ENCODE measurements at places on chromosomes 13 and 19.

DNA sequence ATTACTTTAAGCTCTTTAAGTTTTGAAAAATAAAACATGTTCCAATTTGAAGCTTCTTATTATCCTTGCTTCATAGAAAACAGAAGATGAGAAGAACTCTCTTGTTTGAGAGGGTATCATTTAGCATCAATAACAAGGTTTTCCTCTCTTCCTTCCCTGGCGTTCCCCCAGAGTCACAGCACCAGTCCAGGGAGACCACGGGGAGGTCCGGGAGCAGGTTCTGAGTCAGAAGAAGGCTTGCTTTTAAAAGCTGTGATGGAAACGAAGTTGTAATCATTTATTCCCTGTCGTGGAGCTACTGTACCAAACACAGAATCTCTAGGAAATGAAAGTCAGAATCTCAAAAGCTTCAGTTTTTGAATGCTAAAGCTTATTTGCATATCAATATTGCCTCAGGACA is 174.0 kb upstream of the LSM14A start:
- DNase-seq, result no peak

- no peak for DNase-seq
These were observed 187.7 kb downstream of the DCT start for GRCh38 chr13:94291631-94292322.

GRCh38 chr19:47881757-47882156 is 4.4 kb downstream of the SULT2A1 start:
- DNase-seq, result no peak

- DNase-seq, result no peak
These were observed 469 bp downstream of the ABHD17A start for GRCh38 chr19:1884719-1885334.

DNA sequence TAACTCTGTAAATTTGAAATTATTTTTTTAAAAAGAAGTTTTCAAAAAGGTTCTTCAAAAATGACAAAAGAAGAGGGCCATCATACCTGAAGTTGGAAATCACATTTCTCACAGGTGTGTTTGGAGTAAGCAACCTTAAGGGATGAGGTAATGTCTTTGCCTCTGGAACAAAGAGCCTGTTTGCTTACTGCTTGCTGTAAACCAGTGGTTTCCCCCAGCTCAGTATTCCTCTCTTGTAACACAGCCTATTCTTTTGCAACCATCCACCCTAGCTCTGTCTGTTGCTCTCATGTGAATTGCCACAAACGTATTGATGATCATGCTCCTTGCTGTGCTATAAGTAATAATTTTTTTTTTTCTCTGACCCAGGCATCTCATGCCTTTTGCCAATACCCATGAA is 38.1 kb downstream of the UCHL3 start:
- no peak for DNase-seq

DNA sequence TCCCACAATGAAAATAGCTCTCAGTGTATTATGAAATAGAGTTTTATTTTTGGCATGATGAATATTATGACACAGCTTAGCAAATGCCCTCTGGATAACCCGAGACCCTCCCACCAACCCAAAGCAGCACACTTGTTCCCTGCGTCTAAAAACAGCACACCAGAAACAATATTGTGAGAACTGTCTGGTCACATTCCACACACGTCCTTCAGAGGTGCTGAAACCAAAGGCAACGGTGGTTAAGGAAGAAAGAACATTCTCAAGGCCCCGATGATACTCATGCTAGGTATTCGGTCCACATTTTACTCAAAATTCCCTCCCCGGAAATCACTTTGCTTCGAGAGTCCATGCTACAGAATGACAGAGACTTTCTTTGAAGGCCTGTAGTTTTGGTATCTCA is 156.7 kb downstream of the SLC7A1 start:
- no peak for DNase-seq

- no peak for DNase-seq
These were observed 91.7 kb upstream of the ANKRD10 start for GRCh38 chr13:111006506-111007031.

- DNase-seq, result peak; percentile 67
These were observed 77.3 kb downstream of the ZIC5 start for GRCh38 chr13:99894105-99894839.

- no peak for DNase-seq
These were observed 5.4 kb downstream of the BCAT2 start for GRCh38 chr19:48805452-48805851.

DNA sequence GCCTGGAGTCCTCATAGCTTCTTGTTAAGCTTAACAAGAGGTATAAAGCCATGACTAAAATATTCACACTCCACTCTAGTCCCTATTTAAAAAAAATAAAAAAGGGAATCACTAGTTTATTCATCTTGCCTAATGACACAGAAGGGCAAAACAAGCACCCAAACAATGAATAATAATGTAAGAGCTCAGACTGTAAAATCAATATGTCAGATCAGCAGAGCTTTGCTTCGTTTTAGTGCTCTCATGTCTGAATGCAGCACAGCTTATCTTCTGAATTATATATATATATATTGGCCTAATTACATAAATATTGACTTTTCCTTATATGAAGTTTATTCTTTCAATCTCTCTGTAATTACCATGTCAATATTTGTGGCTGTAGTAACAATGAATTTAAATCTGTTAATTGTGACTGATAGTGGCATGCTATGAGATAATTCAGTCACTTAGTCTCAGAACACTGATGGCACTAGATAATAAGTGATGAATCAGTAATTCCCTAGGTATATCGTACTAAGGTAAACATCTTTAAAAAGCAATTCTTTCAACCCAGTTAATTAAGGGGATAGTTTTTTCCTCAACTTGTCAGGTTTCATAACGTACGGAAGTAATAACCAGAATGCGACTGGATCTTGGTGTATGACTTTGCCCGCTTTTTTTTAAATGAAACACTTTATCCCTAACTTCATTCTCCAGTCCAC is 361.9 kb upstream of the GPC6 start:
- no peak for DNase-seq

DNA sequence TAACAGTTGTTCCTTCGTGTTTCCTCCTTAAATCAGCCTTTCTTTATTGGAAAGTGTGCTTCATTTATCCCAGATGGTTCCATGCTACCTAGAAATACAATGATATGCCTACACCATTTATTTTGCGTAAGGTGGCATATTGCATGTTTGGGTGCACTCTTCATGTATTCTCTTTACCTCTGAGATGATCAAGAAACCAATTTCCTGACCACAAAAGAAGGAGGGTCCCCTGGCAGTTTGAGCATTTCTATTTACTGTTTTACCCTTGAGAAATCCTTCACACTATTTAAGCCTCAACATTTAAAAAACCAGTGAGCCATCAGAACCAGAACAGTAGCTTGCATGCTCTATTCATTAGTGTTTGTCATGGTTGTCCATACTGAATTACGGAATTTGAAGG is 354.0 kb downstream of the MTUS2 start:
- no peak for DNase-seq

- no peak for DNase-seq
These were observed 967 bp downstream of the DBP start for GRCh38 chr19:48635966-48636858.

- no peak for DNase-seq
These were observed 434.3 kb downstream of the EFNB2 start for GRCh38 chr13:106101201-106101600.

DNA sequence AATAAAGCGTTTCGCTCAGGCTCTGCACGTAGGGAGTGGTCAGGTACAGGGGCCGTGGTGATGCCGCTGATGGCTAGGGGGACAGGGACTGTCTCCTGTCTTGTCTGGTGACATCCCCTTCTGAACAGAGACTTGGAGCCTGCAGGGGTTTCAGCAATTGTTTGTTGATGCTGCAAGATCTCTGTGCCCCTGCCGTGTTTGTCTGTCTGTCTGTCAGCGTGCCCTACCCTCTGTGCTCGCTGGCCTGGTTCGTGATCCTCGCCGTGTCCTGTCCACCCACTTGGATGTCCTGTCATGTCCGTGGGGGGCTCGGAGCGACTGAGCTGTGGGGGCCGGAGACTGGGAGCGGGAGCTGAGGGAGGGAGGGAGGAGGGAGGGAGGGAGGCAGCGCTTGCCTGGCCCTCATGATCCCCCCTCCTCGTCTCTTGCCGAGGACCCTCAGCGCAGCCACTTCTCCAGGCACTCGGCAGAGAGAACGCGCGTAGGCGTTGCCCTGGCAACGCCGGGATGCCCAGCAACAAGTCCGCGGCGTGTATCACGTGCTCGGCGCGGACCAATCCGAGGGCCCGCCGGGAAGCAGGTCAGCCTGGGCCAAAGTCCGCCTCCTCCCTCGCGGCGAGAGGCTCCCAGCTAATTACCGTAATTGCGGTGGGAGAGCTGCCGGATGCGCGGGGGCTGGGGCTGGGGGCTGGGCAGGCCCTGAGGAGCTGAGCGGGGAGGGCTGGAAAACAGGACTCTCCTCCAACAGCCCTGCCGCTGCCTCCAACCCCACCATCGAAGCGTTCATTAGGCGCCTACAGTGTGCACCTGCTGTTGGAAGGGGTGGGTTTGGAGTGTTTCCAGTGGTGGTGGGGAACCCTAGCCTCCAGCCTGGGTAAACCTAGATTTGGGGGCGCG is 31.9 kb upstream of the FEM1A start:
- DNase-seq, result peak; percentile 75

- DNase-seq, result no peak
These were observed 139.0 kb downstream of the FLT1 start for GRCh38 chr13:28355822-28356371.

DNA sequence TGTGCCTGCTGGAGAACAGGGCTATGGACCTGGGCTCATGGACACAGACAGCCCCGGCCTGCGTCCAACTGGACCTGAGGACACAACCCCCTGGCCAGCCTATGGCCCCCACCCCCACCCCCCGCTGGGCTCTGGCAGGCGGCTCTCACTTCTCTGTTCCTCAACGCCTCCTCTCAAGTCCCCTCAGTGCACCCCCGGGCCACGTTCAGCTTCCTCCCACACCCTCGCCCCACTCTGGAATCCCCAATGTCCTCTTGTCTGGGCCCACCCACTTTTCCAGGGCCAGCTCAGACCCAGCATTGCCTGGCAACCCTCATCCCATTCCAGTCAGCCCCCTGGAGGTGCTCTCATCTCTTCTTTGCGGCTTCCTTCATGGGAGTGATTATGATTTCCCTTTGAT is 130.2 kb upstream of the SPACA7 start:
- no peak for DNase-seq

GRCh38 chr13:30047154-30047874 is 196.9 kb upstream of the UBL3 start:
- no peak for DNase-seq

- DNase-seq, result no peak
These were observed 552 bp upstream of the ZNF816 start for GRCh38 chr19:52963247-52963618.

GRCh38 chr19:41694196-41694595 is 6.1 kb upstream of the CEACAM7 start:
- no peak for DNase-seq

DNA sequence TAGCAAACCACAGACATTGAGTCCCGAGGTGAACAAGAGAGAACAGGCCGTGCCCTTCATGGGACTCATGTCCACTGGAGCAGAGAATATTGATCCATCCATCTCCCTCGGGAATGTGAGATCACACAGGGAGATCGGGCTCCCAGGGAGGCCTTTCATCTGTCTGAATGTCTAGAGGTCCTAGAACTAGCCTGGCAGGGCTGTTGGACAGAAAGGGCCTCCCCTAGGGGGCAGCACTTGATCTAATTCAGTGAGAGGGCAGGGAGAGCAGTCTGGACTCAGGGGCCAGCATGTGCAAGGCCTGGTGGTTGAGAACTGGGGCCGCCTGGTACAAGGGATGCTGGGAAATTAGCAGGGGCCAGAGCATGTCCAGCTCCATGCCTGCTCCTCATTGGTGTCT is 4.3 kb downstream of the RUVBL2 start:
- no peak for DNase-seq

GRCh38 chr19:6087074-6087571 is 23.2 kb downstream of the RFX2 start:
- DNase-seq, result no peak

DNA sequence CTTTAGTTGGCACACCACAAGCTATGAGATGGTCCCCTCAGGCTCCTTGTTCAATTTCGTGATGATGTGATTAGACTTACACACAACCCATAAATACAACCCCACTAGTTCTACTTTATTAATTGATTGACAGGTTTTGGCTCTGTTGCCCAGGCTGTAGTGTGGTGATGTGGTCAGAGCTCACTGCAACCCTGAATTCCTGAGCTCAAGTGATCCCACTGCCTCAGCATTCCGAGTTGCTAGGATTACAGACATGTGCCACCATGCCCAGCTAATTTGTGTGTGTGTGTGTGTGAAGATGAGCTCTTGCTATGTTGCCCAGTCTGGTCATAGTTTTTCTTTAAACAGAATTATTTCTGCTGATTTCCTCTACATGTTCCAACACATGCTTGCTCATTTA is 17.5 kb upstream of the HTR2A start:
- DNase-seq, result no peak

GRCh38 chr13:35714121-35714520 is 237.6 kb upstream of the MAB21L1 start:
- DNase-seq, result no peak

DNA sequence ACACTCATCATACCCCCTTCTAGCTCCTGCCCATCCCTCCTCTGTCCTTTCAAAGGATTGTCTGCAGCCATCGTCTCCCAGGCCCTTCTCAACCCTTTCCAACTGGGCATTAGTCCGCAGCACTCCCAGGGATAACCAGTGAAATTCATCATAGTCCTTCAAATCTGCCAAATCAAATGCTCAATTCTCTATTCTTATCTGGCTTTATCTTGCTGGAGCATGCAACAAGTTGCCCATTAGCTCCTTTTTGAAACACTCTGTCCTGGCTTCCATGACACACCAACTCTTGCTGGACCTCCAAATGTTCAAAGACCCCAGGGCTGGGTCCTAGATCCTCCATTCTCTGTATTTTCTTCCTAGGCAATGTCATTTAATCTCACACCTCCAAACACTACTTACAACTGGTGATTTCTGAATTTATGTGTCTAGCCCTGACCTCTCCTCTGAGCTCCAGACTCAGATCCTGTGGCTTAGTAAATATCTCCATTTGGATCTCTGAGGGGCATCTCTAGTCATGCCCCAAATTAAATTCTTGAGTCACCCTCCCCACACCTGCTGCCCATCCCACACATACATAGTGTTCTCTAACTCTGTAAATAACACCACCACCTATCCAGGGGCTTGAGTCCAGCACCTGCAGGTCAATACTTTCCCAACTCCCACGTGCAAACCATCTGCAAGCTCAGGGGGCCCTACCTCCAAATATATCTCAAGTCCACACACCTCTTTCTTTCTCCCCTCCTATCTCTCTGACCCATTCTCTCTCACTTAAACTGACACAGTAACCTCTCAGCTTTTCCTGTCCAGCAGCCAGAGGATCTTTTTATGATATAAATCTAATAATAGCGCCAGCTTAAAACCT is 9.1 kb upstream of the ANKRD10 start:
- no peak for DNase-seq

Measured in NCI-H1048 (cell line).